NCI-H526 treated with DMSO at 0.1 percent for 48 hours (cell line): ENCODE measurements at places on chromosomes 11 and 22.
A peak's percentile ranks its signal among the peaks of the same experiment; 100 is the strongest.

DNA sequence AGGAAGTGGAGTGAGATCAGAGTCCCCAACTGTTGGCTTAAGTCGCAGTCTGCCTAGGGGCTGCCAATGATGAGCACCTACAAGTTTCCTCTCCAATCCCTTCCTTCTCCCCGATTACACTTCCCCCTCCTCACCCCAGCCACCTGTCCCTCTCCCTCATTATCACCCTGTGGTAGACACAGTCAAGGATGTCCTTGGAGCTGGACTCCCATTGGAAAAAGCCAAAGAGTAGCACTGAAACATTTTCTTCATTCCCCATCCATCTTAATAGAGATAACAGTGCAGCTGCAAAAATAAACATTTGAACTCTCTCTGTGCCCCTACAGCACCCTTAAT, 146.2 kb downstream of the DBX1 start:
- DNase-seq = no peak

GRCh38 chr11:76248210-76248609, 41.9 kb upstream of the WNT11 start:
- DNase-seq = no peak

GRCh38 chr11:79092791-79093353, 348.0 kb downstream of the TENM4 start:
- no peak for DNase-seq

DNA sequence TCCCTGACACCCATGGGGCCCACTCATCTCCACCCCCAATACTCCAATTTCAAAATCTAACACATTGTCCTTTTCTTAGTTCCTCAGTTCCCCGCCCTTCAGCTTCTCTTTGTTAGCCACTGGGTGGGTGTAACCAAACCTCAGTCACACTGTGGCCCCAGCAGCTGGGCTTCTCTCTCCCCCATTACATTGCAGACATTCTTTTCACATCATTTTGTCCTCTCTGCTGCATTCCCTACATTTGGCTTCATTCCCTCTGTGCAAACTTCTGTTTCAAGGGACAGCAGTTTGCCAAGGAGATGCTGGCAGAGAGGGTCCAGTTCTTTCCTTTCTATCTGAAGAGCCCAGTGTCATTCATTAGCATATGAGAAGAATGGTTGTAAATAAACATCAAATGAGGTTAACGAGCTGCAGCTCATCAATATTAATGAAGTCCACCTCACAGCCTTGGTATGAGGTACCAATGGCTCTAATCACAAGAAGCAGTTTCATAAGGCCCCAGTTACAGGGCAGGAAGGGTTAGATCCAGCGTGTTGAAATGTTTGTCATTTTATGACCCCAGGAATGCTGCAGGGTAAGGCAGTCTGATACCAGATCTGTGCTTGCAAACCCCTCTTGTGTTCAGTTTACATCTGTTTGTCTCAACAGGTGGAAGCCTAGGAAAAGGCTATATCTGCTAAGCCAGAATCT, 72.3 kb downstream of the ARFGAP2 start:
- peak; percentile 29 for DNase-seq

DNA sequence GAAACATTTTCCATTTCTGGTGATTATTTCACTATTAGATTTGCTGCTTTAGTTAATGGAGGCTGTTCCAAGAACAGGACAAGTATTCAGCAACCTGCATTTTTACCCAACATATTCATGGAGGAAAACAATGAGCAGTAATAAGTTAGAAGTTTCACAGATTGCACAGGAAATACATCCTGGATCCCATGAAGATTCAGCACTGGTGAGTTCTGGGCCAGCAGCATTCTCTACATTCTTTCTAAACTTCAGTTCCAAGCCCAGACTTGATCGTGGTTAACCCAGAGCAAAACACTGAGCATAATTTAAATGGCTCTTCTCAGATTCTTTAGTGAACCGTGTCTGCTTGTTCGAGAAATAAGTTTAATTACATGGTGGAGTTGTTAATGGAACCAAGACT, 3.8 kb downstream of the FJX1 start:
- DNase-seq = no peak

- no peak for DNase-seq
Observed at GRCh38 chr22:19483481-19484244, 3.9 kb downstream of the CDC45 start.

DNA sequence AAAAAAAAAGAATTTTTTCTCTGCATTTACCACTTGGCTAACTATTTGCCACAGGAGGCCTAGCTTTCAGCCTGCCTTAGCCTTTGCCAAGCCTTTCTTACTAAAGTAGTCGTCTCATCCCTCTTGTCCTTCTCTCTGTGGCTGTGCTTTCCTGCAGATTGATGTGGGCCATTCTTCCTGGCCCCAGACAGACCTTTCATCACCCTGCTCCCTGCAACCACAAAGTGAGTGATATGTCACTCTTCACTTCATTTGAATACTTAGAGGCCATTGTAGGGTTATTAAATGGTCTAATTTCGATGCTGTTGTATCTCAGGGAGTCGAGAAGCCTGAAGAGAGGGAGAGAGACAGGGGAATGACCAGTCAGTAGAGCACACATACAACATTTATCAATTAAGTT, 37.6 kb downstream of the ART5 start:
- DNase-seq = no peak

DNA sequence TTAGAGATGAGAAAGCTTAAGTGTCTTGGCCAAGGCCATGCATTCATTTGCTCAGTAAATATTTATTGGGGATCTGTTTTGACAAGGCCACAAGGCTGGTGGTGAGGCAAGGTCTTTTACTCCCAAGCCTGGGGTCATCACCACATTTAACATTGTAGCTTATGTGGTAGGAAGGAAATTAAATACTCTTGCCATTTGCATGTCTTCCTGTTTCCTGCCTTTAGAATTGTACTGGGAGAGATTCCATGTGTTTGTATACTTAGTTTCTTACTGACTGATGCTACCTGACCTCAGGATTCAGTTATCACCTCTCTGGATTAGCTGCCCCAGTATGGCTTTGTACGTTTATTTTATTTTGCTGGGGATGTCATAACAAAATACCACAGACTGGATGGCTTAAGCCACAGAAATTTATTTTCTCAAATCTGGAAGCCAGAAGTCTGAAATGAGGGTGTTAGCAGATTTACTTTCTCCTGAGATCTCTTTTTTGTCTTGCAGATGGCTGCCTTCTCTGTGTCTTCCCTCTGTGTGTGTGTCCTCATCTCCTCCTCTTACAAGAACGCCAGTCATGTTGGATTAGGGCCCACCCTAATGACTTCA, 44.8 kb downstream of the SPECC1L start:
- DNase-seq = no peak

GRCh38 chr11:88164320-88164719, 10.9 kb downstream of the RAB38 start:
- no peak for DNase-seq

DNA sequence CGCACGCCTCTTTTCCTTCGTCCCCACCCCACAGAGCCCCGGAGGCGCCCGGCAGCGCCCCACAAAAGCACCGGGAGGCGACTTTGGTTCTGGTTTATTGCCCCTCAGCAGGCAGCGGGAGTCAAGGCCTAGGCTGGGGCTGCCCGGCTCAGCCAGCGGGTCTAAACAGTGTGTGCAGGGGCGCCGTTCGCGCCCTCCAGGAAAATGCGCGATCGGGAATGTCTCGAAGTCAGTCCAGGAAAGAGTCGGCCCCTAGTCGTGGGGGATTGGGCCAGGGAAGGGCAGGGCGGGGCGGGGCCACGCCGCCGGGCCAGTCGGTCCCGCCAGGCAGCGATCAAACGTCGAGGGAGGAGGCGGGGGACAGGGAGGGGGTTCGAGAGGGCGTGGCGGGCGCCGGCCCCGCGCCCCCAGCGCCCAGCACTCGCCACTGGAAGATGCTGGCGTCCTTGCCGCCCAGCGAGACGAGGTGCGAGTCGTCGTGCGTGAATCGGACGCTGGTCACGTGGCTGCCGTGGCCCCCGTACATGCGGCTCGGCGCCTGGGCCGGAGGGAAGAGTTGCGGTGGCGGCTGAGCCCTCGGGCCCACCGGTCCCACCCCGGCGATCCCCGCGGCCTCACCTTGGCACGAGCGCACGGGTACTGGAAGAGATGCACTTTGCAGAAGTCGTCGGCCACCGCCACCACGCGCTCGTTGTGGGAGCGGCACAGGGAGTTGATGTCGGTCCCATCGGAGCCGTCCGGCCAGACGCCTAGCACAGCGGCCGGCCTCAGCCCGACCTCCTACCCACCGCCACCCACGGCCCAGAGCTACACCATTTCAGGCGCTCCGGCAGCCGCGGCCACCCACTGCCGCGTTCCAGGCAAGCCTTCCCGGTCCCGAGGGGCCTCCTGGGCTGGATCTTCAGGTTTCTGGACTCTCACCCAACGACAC, 741 bp upstream of the MTA2 start:
- DNase-seq = peak; percentile 95

DNA sequence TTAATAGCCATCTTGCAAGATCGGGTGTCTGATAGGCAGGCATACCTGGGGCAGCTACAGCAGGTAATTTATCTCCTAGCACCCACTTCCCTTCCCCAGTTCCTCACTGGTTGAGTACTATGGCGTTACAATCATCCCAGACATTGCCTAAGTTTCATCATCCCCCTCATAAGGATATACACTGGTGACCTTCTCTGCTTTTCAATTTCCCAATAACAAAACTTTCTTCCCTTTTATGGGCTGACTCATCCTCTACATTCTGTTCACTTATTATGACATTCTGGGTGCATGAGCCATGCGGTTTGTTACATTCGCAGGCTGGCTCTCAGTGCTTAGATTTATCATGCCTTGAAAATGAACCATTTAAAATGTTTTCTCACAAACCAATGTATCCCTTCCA, 5.0 kb upstream of the MRPL11 start:
- DNase-seq = no peak

GRCh38 chr11:68976563-68976962, 4.2 kb downstream of the MRGPRD start:
- DNase-seq = no peak

DNA sequence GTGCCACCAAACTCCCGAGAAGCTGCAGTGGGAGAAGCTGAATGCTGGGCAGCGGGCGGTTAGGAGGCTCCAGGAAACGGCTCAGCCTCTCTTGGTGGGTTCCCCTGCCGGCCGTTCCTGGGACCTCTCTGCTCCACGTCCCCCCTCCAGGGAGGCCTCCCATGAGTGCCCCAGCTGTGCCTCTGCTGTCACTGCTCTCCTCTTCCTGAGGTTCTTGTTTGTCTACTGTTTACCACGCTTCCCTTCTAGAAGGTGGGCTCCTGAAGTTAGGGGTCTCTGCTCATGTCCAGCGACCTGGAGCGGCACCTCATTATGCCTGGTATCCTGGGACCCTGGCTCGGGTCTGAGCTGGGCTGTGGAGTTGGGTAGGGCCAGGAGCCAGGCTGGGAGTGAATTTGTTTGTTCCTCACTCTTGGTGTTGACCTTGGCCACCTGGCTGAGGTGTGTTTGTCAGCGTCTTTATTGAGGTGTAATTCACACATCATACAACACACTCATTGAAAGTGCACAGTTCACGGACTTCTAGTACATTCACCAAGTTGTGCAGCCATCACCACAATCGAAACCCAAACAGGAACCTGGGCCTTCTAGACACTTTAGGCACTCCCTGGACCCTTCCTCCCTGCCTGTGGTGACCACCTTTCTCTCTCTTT, 37.8 kb upstream of the GRAMD4 start:
- DNase-seq = no peak

DNA sequence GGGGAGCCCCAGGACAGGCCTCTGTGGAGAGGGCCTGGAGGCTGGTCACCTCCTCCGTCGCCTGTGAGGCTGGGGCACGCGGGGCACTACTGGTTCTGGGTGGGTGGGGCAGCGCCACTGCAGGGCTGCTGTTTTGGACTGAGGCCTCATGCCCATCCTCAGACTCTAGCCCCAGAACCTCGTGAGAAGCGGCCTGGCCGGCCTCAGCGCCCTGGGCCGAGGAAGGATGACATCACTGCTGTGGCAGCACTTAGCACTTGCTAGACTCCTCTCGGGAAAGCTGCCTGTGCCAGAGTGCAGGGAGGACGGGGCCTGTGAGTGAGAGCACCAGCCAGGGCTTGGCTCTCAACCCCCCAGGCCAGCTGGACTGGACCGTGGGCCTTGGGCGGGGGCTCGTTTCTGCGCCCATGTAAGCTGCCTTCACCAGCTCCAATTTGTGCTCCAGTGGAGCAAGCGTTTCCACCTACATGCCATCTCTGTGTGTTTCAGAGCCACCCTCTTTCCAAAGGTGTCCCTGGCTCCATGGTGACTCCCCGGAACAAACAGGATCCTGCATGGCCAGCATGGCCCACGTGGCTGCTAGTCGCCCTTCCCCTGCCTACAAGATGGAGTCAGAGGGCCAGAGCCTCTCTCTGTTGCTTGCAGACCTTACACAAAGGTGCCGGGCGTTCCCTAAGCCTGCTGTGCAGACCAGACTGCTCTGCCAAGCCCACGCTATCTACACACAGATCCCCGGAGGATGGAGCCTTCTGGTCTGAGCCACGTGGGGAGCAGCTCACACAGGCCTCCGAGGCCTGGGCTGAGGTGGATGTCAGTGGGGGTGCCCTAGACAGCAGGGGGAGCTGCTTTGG, 102.9 kb downstream of the CTTN start:
- no peak for DNase-seq

- DNase-seq = no peak
Observed at GRCh38 chr11:76798202-76798581, 15.0 kb downstream of the TSKU start.

GRCh38 chr11:119484741-119485605, 62.0 kb upstream of the THY1 start:
- peak; percentile 31 for DNase-seq

DNA sequence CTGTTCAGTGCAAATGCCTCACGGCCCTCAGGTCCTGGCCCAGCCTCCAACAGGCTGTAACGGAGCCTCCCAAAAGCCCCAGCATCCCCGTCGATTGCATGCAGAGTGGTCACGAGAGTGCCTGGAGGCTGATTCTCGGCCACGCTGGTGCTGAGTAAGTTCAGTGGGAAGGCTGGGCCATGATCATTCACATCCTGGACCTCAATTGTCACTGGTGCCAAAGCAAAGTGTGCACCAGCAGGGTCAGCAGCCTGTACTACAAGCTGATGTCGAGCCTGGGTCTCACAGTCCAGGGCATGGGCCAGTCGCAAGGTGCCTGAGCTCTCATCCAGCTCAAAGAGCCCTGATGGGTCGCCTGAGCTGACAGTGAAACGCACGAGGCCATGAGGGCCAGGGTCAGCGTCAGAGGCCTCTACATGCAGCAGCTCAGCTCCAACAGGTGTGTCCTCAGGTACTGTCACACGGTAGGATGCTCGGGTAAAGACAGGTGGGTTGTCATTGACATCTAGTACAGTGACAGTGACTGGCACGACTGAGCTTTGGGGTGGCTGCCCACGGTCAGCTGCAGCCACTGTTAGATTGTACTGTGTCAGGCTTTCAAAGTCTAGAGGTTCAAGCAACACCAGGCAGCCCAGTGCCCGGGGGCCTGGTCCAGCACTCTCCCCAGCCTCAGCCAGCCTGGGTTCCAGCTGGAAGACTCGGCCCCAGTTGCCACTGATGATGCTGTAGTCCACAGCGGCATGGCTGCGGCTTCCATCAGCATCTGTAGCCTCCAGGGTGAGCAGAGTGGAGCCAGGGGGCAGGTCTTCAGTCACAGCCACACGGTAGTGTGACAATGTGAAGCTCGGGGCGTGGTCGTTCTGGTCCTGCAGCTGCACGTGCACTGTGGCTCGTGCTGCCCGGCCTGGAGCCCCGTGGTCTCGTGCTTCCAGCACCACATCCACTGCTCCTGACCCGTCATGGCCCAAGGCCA, 4.5 kb upstream of the TPP1 start:
- DNase-seq = no peak

- DNase-seq = peak; percentile 0
Observed at GRCh38 chr22:49321477-49322055, 506.1 kb downstream of the BRD1 start.
